ENCODE measurements at places on chromosomes 3 and 15.

DNA sequence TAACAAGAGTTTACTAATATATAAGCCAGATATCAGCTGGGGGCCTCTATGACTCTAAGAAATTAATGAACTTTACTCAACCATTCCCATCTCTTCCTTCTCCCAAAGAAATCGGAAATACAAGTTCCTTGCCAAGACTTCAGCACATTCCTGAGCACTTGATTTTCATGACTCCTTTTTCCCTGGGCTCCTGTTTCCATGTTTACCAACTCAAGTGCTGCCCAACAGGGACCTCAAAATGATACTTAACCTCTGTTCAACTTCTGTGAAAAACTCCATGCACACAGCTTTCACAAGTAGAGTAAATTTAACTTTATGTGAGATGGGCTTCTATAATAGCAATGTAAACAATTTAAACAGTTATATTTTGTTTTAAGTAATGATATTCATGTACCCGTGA, 315.8 kb upstream of the CDIN1 start:
- no peak for DNase-seq

DNA sequence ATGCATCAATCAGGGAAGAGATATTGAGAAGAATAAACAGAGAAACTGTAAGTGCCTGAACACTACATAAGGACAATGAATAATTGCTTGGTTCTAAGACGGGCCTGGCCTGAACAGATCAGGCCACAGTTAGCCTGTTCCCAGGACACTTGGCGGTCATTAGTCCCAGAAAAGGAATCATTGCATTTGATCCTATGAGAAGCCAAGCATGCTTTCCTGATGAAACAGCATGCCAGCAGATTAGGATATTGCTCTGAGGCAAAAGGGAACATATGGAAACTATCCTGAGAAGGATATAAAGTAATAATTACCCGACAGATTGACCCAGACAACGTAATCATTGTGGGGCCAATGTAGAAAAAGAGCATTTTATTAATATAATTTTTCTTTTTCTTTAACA, 51.9 kb downstream of the STRIT1 start:
- no peak for DNase-seq

DNA sequence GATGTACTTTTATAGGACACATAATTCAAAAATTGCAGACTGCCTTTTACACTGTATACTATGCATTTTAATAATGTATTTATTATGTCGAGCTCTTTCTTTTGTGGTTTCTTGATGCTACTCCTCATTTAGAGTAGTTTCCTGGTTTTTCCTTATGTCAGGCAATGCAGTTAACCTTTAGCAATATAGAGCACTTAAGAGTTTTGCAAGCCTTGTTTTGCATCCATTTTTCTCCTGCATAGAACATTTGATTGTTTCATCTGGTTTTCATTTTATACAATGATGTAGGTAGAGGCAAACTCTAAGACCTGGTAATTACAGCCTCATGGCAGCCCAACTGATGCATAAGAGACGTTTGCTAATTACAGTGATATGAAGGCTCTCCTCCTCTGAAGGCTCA, 86.3 kb downstream of the PDZRN3 start:
- no peak for DNase-seq

DNA sequence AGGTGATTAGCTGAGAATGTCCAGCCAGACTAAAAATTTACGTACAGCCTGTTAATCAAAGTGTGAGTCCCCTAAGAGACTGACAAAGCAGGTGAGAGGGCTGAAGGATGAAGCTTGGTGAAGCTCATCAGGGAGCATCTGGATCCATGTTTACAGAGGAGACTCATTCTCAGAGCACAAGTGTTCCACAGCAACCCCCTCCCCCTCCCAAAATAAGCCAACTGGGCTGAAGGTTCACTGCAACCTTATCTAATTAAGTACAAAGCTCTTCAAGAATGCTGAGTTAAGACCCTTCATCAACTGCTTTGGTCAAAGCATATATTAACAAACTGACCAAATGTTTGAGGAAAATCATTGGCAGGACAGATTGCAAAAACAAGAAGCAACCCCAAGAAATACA, 262.6 kb upstream of the ZNF385D start:
- DNase-seq, result no peak

DNA sequence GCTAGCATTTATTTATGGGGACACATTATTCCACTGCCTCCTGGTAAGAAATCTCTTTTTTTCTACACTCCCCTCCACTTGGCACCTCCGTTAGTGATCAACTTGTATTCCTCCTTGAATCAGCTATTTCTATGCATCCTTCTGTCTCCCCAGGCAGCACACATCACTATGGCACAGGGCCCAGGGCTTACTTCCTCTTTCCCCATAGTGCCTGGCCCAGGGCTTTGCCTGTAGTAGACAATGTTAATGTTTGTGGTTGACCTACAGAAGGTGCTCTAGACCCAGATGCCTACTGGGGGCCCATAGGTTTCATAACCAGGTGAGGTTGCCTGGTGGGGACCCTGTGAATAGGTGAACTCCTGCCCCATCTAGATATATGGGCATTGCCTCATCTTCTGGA, 44.9 kb downstream of the EPHB1 start:
- DNase-seq, result no peak

DNA sequence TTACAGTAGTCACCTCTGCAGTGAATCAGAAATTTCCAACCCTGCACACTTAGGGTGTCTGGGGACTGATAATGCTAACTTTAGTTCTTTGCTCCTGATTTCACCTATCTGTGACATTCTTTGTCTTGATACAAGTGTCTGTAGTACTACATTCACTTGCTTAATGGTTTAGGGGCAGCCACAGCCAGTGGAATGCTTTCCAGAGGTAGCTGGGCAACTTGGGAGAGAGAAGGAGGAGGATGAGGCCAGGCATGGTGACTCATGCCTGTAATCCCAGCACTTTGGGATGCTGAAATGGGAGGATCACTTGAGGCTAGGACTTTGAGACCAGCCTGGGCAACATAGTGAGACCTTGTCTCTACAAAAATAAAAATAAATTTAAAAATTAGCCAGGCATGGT, 8.5 kb downstream of the BAHD1 start:
- no peak for DNase-seq

DNA sequence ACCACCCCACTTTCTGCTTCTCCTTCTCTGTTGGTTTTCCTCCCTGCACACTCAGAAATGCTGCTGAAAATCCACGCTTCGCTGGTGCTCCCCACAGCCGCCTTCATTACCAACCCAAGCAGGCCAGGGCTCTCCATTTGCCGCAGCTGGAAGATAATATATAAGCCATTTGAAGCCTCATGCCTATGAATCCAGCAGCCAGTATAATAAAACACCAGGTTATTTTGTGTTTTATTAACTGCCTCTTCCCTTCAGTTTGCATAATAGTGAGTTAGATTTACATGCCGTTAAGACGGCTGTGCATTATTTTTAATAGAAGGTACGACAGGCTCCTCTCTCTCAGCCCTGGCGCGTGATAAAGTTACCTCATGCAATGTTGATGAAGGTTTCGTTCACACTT, 86.6 kb downstream of the TOP2B start:
- no peak for DNase-seq

GRCh38 chr3:5019411-5020241, 40.4 kb downstream of the BHLHE40 start:
- peak; percentile 78 for DNase-seq

DNA sequence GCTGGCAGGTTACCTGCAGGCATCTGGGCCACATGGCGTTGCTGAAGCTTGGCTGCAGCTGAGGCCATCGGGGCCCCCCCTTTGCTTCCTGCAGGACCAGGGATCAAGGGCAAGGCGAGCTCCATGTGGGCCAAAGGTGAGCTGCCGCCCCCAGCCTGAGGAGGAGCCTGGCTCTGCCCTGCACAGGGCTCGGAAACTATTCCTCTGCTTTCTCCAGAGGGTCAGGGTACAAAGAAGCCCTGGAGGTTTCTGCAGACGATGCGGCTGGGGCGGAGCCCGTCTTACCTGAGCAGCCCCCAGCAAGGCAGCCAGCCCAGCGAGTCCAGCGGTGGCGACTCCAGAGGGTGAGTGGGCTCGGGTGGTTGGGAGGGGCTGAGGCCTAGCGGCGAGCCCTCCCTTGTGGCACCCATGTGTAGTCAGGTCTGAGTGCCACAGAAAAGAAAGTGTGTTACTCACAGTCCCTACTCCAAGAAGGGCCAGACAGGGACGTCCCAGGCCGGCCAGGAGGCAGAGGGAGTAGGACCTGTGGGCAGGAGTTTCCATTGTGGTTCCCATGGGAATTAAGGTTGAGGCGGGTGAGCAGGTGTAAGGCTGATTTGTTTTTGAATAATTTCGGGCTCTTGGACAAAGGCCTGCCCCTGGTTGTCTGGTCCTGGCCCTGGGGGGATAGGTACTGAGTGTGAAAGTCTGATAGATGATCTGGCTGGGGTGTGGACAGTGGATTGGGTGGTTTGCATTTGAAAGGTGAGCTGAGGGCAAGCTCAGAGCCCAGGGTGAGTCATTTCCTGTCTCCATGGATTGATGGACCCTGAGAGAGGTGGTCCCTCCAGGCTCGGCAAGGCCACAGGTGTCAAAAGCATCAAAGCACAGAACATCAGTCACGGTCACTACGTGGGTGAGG, 25.4 kb downstream of the CFAP100 start:
- no peak for DNase-seq

- no peak for DNase-seq
Measured at GRCh38 chr15:41966920-41967465, 5.4 kb downstream of the EHD4 start.

DNA sequence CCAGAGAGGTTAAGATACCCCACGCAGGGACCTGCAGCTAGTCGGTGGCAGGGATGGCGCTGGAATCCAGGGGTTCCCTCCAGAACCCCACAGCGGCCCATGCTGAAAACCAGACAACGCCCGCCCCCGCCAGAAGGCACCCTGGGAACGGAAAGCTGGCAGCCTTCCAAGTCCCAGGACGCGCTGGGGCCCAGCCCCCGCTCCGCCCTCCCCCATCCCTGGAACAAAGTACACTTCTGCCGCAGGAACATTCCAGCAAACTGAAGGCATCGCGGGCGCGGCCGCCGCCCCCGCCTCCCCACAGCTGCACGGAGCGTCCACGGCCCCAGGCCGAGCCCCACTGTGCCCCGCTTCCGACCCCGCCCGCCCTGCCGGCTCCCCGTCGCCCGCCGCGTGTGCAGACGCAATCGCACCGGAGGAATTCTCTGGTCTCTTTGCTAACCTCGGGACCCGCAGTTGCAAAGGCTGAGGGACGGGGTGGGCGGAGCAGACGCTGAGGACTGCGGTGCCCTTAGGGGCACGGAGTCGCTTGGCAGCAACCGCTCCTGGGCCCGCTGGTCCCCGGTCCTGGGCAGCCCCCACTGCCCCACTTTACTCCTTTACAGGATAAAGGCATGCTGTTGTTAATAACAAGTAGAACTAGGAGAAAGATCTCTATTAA, 44.8 kb upstream of the RNU6-1 start:
- peak; percentile 13 for DNase-seq

GRCh38 chr3:38634111-38634510, 15.4 kb downstream of the SCN5A start:
- no peak for DNase-seq
